Activated CD8-positive, alpha-beta memory T cell treated with anti-CD3 and anti-CD28 coated beads for 48 hours (primary cell): ENCODE measurements at places on chromosomes 7 and 10.

GRCh38 chr7:107690611-107691010 is 30.0 kb downstream of the SLC26A4 start:
- no peak for DNase-seq

DNA sequence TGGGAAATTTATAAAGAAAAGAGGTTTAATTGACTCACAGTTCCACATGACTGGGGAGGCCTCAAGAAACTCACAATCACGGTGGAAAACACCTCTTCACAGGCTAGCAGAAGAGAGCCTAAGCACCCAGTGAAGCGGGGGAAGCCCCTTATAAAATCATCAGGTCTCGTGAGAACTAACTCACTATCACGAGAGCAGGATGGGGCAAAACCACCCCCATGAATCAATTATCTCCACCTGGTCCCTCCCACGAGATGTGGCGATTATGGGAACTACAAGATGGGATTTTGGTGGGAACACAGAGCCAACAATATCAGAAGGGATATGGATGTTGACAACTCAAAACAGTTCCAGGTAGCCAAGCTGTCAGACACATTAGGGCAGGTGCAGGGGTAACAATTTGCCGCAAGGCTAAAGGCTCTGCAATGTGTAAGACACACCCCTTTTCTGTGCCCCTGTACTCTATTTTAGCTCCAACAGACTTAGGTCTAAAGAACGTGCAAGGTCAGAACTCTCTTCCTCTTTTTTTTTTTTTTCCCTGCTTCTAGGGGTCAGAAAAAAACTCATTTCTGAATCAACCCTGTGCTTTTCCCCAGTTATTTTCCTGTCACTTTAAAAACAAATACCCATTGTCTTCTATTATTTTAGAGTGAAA is 30.7 kb upstream of the RBM20 start:
- no peak for DNase-seq

GRCh38 chr10:122530177-122530576 is 30.4 kb upstream of the DMBT1 start:
- no peak for DNase-seq

DNA sequence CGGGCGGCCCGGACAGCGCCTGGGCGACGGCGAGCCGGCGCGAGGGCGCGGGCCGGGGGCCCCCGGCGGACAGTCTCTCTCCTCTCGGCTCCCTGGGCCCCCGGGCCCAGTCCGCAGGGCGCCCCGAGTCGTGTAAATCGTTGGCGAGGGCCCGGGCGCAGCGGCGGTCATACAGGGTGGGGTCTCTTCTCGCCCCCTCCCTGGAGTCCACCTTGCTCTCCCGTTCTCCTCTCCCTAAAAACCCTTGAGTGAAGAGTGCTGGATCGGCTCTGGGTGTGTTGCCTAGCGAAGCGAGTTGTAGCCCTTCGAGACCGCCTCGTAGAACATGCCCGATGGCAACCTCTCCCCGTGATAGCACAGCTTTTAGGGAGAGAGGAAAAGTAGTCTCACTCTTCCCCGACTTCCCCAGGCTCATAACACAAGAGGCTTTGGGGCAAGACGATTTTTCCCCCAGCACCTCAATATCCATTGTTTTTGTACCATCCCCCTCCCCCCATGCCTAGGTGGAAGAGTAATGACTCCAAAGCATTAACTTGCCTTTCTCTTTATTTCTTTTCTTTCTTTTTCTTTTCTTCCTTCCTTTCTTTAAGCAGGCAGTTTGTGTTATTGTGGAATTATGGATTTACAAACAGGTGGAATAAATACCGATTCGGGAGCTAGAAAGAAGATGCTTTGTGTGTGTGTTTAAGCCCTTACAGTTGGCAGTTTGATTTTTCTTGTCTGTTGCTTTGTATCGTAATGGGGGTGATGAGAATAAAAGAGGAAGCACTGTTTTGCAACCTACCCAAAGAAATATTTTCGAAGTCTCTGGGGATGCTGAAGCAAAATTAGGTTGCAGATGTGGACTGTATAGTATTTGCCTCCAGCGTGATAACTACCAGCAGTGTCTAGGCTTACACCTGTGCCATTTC is 822 bp downstream of the SHOC2 start:
- no peak for DNase-seq

- DNase-seq, result no peak
Observed at GRCh38 chr7:38950309-38950708, 27.4 kb upstream of the POU6F2 start.

GRCh38 chr10:90195288-90195840 is 494.0 kb downstream of the KIF20B start:
- DNase-seq, result no peak

DNA sequence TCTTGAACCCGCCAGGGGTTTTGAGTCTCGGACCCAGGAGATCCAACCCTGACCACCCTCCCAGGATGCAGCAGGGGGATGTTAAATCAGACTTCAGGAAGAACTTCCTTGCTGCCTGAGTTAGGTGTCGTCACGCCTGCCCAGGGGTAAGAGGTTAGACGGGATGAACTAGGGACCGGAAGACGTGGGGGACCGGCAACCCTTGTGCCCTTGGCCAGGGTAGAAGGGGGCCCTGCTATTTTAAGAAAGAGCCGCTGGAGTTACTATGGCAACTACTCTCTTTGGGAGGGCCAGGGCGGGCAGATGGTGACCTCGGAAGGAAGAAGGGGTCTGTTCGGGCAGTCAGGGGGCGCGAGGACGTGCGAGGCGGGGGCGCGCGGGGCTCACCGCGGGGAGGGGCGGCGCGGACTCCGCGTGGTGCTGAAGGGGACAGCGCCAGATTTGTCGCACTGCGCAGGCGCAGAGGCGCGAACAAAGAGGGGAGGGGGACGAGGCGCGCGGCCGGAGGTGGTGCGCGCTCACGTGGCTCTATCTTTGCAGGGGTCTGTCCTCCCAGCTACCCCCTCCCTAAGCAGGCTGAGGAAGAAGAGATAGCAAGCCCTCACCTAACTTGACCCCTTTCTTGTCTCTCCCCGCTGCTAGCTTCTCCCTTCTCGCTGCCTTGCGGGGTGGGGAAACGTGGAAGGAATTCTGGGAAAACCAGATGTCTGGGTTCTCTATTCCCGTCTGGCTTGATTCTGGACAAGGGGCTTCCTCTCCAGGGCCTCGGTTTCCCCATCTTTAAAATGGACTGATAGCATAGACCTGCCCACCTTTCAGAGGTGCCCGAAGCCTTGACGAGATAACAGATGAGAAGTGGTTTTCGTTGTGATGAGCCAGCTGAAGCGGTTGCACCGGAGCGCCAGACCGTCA is 940 bp upstream of the PSD start:
- DNase-seq, result no peak

DNA sequence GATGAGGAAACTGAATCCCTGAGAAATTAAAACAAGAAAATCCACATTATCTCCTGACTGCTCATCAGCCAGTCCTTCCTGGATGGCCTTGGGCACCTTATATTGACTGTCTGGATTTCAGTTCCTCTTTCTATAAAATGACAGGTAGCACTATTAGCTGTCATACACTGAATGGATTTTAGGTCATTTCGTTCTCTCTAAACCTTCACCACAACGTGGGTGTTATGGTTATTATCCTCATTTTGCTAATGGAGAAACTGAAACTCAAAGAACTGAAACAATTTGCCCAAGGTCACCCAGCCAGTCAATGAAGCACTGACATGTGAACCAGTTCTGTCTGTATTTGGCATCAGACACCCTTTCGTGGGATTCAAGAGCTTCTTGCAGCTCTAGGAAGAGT is 193.8 kb downstream of the CYP26A1 start:
- no peak for DNase-seq

GRCh38 chr10:61284222-61284890 is 168.8 kb downstream of the TMEM26 start:
- DNase-seq, result no peak

DNA sequence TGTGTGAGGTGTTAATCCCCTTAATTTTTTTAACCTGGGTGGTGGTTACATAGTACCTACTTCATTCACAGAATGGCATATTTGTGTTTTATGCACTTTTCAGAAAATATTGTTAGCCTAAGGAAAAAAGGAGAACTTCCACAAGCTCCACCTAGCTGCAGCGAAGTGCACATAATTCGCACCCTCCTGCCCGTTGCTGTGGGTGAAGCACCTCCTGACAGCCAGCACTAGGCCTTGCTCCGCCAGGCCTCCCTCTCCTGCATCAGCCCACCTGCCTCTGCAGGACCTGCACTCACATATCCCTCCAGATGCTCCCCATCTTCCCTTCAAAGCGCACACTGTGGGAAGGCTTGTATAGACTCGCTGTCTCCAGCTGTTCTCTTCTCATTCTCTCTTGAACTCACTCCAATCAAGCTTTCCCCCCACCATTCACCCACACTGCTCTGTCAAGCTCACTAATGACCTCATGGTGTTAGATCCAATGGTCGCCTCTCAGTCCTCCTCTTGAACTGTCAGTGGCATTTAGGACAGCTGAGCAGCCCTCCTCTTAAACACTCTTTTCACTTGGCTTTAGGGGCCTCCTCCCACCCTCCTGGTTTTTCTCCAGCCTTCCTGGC is 20.7 kb upstream of the GRID1 start:
- no peak for DNase-seq

GRCh38 chr7:133253519-133253875 is 619 bp downstream of the EXOC4 start:
- no peak for DNase-seq

GRCh38 chr7:90692947-90693346 is 96.8 kb downstream of the CDK14 start:
- no peak for DNase-seq

DNA sequence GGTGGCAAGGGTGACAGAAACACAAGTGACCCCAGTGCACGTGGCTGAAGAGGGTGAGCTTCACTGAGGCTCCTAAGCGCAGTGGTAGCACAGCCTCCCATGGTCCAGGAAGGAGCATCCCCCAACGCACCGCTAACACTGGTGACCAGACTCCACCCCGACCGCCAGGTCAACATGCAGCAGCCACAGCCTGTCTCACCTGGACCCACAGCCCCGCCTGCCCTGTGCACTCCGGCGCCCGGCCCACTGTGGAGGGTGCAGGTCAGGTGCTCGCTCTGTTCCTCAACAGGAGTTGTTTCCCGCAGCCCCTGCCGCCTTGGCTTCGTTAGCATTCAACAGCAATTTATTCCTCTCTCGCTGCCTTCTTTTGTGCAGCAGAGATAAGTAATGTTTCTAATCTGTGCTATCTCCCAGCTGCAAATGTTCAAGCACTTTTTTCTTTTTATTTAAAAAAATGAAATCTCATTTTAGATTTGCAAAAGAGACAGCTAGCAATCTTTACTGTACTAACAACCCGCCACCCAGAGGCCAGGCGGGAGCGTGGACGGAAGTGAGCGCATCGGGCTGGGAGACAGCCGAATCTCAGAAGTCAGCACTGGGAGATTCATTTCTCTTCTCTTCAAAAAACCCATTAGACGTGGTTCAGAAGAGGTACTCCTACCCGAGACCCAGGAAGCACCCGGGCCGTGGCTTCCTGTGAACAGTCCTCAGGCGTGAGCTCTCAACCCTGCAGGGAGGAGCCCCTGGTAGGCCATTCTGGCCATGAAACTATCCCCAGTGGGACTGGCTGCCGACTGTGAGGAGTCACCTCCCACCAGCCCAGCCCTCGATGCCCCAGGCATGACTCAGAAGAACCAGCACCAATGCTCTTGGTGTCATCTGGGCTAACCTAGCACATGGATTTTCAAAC is 133.4 kb downstream of the MAD1L1 start:
- no peak for DNase-seq

GRCh38 chr7:44306606-44307005 is 18.8 kb downstream of the CAMK2B start:
- no peak for DNase-seq

- no peak for DNase-seq
Observed at GRCh38 chr7:33903791-33904680, 1.3 kb upstream of the BMPER start.

GRCh38 chr7:1873857-1874589 is 203.9 kb downstream of the ELFN1 start:
- DNase-seq, result no peak

GRCh38 chr10:71344993-71345480 is 26.0 kb downstream of the SLC29A3 start:
- no peak for DNase-seq

DNA sequence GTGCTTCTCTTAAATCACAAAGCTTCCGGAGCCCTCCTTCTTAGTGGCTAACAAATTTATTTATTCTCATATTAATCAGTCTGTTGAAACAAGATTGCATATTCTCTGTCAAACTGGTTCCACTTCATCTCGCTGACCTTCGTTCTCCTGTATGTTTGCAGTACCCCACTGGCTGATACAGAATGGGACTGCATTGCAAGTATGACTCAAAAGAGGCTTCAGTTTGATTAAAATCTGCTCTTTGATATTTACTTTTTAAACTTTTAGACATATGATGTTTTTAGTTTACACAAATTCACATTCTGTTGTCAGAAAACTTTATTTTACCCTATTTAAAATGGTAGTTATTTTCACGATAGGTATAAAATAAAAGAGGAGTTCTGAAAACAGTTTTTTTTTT is 14.3 kb upstream of the ARHGAP12 start:
- DNase-seq, result no peak

DNA sequence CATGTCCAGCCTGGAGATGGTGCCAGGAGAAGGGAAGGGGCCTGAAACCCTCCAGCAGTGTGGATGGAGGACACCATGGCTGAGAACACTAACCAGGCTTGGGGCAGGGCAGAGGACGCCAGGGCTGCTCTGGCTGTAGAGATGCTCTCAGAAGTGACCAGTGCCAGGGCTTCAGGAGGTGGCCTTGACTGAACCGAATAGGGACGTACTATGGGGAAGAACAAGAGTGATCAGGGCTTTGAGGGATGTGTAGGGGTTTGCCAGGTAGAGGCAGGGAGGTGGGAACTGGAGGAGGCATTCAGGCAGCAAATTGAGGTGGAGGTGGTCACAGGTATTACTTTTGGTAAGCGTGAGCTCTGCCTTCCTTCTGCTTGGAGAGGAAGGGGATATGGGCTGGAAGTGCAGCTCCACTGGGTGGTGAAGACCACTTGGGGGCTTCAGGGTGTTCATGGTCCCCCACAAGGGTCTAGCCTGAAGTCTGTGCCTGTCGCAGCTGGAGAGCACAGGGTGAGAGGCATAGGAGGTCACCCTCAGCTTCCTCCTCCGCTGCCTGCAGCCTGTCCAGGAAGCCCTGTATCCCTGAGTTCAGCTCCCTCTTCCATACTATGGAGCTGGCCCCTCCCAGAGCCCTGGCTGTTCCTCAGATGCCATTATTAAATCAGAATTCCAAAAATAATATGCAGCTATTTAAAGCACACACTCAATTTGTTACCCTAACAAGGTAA is 27.8 kb downstream of the ADCY1 start:
- DNase-seq, result no peak

DNA sequence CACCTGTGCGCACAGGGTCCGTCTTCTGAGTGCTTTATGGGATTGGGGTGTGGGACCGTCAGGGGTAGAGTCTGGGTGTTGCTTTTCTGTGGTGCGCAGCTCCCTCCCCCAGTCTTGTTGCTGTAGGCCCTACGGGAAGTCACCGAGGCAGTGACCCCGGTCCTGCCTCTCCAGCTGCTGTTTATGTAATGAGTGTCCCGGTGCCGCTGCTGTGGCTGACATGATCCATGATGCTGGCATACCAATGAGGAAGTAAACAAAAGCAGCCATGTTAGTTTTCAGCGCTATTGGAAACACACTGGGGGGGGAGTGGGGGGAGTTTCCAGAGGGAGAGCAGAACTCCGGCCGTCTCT is 1.1 kb downstream of the TRIM8 start:
- DNase-seq, result no peak
